ENCODE measurements at places on chromosomes 16 and 17.

DNA sequence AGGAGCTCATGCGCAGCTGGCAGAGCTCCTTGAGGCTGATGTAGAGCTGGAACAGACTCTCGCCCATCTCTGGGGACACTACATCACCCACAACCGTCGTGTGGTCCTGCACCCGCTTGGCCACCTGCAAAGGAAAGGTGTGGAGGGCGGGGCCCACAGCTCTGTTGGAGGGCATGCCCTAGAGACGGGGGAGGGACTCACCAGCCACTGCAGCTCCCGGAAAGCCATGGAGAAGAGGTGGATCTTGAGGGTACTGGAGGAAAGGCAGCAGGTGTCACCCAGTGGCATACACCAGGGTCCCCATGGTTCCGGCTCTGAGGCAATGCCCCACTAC, 8.6 kb downstream of the UNC13D start:
- DNase-seq: no peak

GRCh38 chr17:30229012-30229411, 6.5 kb downstream of the SLC6A4 start:
- DNase-seq: no peak

DNA sequence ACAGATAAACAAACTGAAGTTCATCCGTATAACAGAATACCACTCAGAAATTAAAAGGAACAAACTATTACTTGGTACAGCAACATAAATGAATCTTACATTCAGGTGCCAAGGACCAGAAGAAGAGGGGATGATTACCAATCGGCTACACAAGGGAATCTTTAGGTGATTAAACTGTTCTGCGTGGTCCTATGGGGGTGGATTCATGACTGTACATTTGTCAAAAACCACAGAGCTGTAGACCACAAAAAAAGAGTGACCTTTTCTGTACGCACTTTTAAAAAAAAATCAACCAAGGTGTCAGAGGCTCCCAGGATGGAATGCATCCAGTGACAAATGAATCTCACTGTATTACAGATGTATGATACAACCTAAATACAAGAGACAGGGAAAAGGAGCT, 110.8 kb downstream of the CDYL2 start:
- no peak for DNase-seq

GRCh38 chr17:51000835-51001638, 119.6 kb downstream of the SPAG9 start:
- no peak for DNase-seq

- no peak for DNase-seq
These were observed 16.5 kb upstream of the SNN start for GRCh38 chr16:11651796-11652195.

DNA sequence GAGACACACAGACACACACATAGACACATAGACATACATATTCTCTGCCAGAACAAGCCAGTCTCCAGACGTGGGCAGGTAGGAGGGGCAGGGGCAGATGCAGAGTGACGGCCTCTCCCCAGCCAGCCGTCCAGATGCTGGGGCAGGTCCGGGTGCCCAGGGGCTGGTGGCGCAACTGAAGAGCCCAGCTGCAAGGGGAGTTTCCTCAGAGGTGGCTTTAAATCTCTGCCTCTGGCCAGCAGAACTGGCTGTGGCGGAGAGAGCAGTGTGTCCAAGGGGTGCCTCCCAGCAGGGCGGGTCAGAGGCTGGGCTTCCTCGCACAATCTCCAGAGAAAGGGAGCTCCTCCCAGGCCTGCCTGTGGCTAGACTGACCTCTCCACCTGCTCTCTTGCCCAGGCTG, 9.4 kb upstream of the GCGR start:
- no peak for DNase-seq

DNA sequence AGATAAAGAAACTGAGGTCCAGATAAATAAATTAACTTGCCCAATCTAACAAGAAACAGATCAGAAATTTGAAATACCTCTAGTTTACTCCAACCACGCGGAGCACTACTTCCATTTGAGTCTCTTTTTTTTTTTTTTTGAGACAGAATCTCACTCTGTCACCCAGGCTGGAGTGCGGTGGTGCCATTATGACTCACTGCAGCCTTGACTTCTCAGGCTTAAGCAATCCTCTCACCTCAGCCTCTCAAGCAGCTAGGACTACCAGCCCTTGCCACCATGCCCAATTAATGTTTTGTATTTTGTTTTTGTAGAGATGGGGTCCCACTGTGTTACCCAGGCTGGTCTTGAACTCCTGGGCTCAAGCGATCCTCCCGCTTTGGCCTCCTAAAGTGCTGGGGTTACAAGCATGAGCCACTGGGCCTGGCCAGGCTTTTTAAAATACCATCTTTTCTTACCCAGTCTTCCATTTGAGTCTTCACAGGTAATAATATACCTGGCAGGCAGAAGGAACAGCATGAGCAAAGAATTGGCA, 3.3 kb upstream of the NACA2 start:
- DNase-seq: no peak
